Epithelial cell of proximal tubule (primary cell): ENCODE measurements at places on chromosomes 16 and 17.

GRCh38 chr17:42122371-42123303 lies at the start of gene HSPB9:
TSS of gene HSPB9 (plus strand) at chr17:42122804. CDS start at chr17:42122851, 47 bp downstream.
- DNase-seq, result no peak

GRCh38 chr16:56966093-56966475 lies 4.3 kb downstream of the CETP start:
- no peak for DNase-seq

DNA sequence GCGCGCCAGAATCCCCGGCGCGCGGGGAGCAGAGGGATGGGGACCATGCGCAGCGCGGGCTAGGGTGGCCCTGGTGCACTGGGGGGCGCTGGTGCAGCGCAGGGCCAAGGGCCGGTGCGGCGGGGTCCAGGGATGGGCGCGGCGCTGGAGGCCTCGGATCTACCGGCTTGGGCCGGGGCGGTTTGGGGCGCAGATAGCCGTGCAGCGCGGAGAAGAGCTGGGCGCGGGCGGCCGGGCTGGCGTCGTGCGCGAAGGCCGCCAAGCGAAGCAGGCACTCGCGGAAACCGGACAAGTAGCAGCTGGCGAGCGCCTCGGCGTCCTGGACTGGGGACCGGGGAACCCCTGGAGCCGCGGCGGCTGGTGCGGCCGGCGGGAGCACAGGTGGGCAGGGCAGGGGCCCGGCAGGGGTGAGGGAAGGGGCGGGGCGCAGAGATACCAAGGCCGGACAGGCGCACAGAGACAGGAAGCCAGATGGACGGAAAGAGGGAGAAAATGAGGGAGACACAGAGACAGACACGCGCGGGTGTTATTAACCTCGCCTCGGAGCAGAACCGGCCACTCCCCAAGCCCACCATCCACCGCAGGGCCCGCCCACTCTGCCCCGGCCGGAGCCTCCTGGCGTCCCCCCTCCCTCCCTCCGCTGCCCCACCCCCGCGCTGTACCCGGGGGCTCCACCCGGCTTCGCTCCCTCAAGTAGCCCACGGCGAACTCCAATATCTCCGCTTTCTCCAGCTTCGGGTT lies 2.1 kb downstream of the HES7 start:
- no peak for DNase-seq

DNA sequence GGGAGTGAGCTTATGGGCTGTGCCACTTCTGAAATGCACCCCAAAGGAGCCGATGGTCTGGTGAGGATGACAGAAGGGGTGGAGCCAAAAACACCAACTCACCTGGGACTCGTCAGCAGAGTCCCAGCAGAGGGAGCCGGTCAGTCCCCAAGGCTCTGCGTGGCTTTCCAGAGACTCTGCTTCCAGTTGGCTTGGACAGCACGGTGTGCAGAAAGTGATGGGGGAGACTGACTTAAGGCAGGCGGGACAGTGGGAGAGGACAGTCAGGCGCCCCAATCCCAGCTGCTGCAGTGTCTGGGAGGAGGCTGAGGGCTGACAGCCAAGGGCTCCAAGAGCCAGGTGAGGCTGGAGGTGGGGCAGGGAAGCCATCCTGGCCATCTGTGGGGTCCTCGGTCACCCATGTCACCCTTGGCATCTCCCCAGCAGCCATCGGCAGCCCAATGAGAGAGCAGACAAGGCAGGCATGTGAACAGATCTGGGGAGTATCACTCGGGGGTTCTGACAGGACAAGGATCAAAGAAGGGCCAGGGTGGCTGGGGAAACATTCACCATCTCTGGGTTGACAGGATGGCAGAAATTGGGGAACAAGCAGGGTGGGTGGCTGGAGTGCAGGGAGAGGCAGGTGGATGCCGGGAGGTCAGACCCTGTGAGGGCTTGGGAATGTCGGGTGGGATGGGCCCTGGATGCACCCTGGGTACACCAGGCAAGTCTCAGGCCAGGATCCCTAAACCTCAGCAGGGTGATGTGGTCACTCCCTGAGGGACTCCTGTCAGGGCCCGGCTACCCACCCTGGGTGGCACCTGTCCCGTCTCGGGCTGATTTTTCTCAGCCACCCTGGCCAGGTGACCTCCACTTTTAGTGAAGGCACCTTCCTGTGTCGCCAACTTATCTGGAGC lies 8.9 kb upstream of the KRTAP17-1 start:
- DNase-seq, result no peak

DNA sequence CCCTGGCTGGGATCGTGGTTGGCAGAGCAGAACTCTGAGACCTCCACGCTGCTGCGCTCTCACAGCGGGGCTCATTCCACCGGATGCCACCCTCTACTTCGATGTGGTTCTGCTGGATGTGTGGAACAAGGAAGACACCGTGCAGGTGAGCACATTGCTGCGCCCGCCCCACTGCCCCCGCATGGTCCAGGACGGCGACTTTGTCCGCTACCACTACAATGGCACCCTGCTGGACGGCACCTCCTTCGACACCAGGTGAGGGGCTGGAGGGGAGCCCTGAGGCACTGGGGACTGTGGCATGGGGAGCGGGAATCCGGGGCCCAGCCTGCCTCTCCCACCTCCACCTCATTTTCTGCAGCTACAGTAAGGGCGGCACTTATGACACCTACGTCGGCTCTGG lies 5.2 kb downstream of the FKBP10 start:
- DNase-seq, result no peak

DNA sequence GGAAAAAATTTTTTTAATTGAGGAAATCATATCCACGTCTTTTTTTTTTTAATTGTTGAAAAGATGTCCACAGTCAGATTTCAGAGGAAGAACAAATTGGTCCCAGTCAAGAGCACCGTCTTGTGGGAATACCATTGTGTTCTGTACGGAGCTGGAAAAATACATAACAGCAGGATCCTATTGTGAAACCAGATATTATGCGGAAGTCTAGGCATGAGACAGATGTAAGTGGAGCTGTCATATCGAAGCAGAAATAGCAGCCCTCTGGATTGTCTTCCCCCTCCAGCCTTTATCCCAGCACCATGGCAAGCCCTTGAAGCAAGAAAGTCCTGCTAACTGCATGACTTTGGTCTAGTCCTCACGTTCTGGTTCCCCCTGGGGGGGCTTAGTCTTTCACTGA lies 391.6 kb upstream of the ASIC2 start:
- DNase-seq, result no peak

DNA sequence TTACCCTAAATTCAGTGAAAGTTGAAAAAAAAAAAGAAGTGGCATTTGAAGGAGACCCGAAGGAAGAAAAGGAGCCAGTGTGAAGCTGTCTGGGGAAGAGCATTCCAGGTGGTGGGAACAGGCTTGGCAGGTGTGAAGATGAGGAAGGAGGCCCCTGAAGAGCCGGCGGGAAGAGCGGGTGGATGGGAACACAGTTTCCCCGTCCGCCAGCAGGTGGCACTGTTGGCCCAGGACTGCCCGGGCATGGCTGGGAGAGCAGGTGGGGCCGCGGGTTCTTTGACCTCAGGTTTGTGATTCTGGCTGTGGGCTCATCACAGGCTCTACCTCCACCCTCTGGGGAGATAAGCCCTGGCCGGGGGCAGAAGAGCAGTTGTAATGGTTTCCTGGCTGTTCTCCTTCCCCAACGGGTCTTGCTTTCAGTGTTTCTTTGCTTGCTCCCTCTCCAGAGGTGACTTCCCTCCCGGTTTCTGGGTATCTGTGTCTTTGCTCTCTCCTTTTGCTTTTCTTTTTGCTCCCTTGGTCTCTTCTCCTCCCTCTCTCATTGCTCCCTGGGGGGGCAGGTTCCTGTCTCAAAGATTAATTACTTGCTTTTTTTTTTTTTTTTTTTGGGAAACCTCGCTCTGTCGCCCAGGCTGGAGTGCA lies 32.3 kb downstream of the RAP1GAP2 start:
- DNase-seq, result no peak

DNA sequence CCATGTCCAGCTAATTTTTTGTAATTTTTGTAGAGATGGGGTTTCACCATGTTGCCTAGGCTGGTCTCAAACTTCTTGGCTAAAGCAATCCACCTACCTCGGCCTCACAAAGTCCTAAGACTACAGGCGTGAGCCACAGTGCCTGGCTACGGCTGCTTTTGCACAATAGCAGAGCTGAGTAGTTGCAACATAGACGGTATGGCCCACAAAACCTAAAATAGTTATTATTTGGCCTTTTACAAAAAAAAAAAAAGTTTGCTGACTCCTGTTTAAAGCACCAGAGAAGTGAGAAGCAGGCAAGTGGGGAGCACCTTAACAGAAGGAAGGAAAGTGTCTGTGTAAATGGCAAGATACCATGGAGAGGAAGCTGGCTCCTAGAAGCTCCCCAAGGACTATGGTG lies 5.3 kb upstream of the HSF5 start:
- DNase-seq, result no peak

- no peak for DNase-seq
Measured at GRCh38 chr17:75442168-75443103, 14.0 kb upstream of the TMEM94 start.

DNA sequence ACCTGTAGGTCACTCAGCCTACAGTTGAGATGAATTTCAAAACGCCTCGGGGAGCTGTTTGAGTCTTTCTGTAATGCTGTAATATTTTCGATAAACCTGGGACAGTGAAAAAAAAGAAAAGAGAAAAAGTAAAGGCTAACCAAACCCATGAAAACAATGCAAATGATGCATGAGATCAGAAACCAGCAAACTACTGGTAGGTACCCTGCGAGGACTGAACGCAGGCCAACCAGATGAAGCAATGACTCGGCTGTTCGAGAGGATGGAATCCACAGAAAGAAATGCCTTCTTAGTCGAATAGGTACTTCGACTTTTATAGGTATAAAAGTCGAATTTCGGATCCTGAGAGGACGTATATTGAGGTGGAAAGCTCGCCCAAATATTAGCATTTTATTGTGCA lies 509 bp upstream of the ATAD5 start:
- DNase-seq, result no peak

- no peak for DNase-seq
Measured at GRCh38 chr17:34243364-34244320, 11.4 kb upstream of the CCL2 start.

- DNase-seq, result peak; percentile 64
Measured at GRCh38 chr16:85395207-85395912, 217.8 kb upstream of the GSE1 start.

DNA sequence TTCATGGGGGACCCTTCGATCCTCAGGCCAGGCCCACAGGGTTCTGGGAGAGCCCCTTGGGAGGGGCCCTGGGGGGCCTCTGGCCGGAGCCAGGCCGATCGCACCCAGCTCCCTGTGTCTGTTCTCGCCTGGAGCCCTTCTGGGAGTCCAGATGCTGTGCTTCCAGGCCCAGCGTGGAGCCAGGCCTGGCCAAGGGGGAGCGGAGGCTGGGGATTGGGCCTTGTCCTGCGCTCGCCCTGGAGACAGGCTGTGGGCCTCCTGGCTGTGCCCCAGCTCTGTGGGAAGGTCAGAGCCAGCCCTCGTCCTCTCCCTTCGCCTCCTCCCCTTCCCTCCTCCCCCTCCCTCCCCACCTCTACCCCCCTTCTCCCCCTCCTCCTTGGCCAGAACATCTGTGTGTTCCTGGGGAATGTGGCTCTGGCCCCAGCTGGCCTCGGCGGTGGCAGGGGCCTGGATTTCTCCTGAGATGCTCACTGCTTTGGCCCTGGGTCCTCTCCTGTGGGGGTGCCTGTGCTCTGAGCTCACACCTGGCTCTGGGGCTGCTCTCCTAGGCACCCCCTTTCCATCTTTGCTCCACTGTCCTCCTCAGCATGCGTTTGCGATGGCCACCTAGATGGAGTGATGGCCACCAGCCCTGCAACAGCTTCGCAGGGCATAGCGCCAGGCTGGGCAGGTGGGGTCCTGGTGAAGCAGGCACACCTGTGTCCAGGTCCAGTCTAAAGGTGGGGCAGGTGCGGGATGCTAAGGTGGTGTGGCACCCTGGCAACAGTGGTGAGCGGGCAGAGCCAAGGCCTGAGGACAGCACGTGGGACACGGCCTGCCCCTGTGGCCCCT lies 90.6 kb upstream of the CIBAR2 start:
- no peak for DNase-seq
